Left renal pelvis (tissue), 4 donors: ENCODE measurements at places on chromosomes 7 and 10.

DNA sequence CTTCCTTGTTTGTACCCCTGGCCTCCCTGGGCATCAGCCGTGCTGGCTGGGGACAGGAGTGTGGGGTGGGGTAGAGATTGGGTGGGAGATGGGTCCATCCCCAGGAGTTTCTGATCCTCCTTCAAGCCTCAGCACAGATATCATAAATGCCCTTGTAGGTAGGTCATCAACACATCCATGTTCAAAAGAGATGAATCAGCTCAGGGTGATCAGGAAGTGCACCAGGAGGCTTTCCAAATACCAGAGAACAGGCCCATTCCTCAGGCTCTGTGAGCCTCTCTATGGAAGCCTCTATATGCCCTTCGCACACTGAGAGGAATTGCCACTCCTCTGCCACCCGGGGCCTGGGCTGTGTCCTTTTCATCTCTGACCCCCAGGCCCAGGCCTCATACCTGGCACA, 31.9 kb upstream of the ADCYAP1R1 start:
- DNase-seq: no peak

DNA sequence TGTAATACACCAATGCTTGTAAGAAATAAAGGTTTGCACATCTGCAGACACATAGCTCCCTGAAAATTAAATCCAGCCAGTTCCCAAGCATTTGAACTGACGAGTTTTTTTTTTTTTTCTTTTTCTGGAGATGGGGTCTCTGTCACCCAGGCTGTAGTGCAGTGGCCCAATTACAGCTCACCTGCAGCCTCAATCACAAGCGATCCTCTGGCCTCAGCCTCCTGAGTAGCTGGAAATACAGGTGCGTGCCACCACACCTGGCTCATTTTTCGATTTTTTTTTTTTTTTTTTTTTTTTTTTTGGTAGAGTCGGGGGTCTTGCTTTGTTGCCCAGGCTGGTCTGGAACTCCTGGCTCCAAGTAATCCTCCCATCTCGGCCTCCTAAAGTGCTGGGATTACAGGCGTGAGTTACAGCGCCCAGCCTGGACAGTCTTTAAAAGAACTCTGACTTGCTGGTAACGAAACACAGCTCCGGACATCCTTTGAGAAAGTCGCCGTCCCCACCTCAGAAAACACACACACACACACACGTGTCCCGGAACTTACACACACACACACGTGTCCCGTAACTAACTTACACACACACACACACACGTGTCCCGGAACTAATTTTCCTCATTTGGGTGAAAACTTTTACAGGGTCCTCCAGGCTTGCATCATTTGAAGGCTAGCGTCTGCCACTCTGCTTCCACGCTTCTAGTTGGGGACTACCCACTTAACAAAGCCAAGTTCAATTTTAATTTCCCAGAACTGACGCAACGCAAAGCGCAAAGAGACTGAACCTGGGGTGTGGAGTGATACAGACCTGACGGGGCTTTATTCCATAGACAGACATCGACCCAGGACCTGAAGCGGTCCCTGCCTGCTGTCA, 18.6 kb downstream of the OCM2 start:
- DNase-seq: peak; percentile 3

- DNase-seq: no peak
Measured at GRCh38 chr7:7519056-7519455, 16.6 kb downstream of the COL28A1 start.

- peak; percentile 50 for DNase-seq
Measured at GRCh38 chr7:107563081-107563774, 492 bp downstream of the COG5 start.
